Activated CD8-positive, alpha-beta T cell treated with anti-CD3 and anti-CD28 coated beads, Interleukin-2, amount 10 ng/mL, durations not matched to agents 7 days and 5 days (primary cell): ENCODE measurements at places on chromosomes 13 and 19.

- no peak for DNase-seq
Observed at GRCh38 chr13:68439817-68440216, 1209.7 kb upstream of the PCDH9 start.

DNA sequence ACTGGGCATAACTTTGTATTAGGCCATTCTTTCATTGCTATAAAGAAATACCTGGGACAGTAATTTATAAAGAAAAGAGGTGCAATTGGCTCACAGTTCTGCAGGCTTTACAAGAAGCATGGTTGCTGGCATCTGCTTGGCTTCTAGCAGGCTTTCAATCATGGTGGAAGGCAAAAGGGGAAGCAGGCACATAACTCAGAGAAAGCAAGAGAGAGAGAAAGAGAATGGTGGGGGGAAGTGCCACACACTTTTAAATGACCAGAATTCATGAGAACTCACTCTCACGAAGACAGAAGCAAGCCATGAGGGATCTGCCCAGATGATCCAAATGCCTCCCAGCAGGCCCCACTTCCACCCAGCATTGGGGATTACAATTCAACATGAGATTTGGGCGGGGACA is 179.7 kb downstream of the SPRY2 start:
- no peak for DNase-seq

GRCh38 chr13:111262715-111263114 is 57.7 kb upstream of the TEX29 start:
- no peak for DNase-seq

- DNase-seq, result no peak
Observed at GRCh38 chr19:50520822-50521465, 7.2 kb upstream of the ASPDH start.

- no peak for DNase-seq
Observed at GRCh38 chr13:24075137-24075975, 85.2 kb upstream of the SPATA13 start.
